Stimulated activated CD4-positive, alpha-beta T cell treated with anti-CD3 and anti-CD28 coated beads, Interleukin-15, amount 100 ng/mL, for 24 hours (primary cell): ENCODE measurements at places on chromosomes 11 and 22.

DNA sequence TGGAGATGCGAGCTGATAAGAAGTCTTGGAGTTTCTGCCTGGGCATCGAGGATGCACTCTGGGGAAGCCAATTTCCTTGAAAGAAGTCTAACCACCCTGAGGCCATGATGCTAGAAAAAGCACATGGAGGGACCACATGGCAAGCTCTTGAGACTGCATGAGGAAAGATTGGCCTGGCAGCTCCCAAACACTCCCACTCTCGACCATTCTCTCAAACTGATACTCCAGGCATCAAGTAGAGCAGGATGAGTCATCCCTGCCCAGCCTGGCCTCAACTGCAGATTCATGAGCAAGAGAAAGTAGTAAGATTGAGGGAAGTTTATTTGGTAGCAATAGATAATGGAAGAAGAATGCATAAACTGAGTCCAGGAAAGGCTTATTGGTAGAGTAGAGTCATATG, 194.3 kb downstream of the KIF18A start:
- no peak for DNase-seq

DNA sequence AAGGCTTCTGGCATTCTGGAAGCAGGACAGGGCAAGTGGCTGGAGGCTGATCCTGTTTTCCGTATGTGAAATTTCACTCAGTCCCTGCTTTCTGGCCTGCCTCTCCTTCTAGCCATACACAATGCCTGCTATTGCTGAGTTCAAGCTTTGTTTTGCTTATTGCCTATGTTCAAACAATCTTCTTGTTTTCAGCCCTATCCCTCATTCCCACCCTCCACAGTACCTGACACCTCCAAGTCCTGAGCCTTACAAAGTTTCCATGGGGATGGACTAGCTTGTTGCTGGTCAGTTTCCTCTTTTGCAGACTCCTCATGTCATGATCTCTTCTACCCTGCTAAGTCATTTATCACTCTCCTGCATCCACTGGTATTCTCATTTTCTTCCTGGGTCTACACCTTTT, 38.1 kb downstream of the FAM76B start:
- no peak for DNase-seq

DNA sequence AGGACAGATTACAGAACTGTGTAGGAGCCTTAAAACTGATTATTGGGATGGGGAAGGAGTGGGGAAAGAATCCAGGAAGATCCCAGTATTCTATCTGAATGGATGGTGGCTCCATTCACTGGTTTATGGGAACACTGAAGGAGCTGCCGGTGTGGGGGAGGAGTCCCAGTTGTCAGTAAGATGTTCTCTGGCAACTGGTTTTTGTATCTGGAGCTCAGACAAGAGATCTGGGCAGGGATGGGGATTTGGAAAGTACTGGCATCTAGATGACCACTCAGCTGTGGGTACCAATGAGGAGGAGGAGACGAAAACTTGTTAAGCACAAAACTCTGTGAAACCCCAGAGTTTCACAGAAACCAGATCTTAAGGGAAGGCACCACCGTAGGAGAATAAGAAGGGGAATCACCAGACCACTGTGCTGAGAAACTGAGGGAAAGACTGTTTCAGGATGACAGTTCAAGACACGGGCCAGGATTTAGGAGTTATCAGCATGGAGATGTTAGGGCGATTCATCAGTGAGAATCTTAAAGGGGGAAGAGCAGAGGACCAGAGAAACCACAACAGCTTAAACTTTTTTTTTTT, 28.1 kb downstream of the LDLRAD3 start:
- DNase-seq, result no peak

DNA sequence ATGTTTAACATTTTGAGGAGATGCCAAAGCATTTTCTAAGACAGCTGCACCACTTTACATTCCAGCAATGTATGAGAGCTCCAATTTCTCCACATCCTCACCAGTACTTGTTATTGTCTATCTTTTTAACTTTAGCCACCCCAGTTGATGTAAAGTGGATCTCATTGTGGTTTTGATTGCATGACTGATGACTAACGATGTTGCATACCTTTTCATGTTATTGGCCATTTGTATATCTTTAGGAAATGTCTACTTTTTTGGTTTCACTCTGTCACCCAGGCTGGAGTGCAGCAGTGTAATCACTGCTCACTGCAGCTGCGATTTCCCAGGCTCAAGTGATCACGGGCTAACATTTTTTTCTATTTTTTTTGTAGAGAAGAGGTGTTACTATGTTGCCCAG, 8.9 kb downstream of the TTC28 start:
- DNase-seq, result no peak

- no peak for DNase-seq
Observed at GRCh38 chr11:28793282-28793738, 685.1 kb downstream of the METTL15 start.

- DNase-seq, result no peak
Observed at GRCh38 chr11:112285841-112286311, 25.2 kb upstream of the PLET1 start.

DNA sequence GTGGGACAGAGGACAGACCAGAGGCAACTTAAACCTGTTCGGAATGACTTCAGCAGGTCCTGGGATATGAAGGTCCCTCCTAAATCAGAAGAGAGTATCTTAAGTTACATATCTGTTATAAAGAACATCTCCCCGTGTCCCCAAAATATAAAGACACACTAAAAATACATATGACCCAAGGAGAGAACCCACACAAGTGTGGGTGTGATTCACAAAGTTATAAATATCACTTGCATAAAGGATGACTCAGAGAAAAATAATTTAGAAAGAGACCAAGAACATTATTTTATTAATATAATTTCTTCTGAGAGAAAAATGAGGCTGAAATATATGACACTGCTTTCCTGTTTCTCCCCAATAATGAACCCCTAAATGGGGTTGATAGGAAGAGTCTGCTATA, 14.2 kb downstream of the OR5B21 start:
- DNase-seq, result no peak

DNA sequence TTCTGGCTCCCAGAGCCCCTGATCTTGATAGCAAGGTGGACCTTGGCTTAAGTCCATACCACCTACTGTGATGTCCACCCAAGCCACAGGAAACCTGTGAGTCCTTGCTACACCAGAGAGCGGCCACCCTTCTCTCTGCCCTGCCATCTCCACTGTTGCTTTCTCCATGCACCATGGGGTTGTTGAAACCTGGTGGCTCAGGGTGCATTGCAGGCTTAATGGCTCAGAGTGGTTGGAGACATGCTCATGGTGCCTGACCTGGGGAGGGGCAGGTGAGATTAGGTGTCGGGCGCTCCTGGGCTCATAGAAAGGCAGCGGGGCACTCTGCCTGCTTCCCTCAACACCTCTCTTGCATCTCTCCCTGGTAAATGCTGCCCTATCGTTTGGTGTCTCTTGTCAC, 25.0 kb upstream of the CACNG2 start:
- no peak for DNase-seq

GRCh38 chr22:39150848-39151215, 1.6 kb downstream of the CBX7 start:
- DNase-seq, result no peak

- peak; percentile 72 for DNase-seq
Observed at GRCh38 chr22:20551805-20552442, 44.5 kb downstream of the MED15 start.

DNA sequence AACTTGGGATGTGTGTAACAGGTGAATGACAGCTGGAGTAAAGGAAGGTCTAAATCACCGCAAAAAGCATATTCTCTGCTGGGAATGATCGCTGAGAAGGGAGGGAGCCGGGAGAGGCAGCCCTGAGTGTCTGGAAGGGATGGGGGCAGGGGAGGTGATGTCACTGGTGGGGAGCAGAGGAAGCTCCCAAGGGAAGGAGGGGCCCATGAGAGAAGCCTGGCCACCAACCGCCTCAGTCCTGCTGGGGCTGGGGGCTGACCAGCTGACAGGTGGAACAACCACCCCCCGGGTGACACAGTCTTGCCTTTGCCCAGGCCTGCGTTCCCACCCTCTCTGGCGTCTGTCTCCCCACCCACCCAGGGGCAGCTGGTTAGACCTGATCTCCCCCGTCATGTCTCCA, 6.0 kb upstream of the FLRT1 start:
- no peak for DNase-seq

DNA sequence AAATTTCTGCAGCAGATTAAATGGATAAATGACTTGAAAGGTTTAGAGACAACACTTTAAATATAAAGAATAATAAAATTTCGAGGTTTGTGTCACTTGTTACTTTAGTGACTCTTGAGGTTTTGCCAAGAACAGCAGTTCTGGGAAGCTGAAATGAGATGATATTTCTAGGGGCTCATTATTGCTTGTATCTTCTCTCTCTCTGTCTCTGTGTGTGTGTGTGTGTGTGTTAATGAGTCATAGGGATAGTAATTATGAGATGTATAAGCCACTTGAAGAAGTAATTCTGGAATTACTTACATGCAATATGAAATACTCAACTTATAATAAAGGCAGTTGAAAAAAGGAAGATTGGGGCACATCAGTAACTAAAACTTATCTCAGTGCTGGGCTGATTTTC, 9.6 kb upstream of the OR10G7 start:
- no peak for DNase-seq

DNA sequence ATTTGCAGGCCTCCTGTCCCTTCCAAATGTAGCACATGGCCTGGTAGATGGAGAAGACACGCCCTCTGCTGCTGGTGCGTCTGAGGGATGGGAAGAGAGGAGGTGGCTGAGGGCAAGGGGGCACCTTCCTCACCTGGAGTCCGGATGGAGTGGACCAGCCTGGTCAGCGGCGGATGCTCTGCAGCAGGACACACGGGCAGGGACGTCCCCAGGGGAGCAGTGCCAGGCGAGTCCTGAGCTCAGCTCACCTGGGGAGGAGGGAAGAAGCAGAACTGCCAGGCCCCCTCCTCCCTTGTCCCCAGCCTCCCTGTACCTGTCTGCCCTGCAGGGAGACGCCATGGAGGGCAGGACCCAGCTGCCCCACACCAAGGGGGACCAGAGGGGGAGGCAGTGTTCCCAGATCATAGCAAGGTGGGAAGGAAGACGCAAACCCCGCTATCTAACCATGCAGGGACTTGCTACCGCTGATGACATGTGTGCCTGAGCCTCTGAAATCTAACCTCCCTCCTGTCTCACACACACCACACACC, 1495.9 kb downstream of the BRD1 start:
- DNase-seq, result no peak

- peak; percentile 94 for DNase-seq
Observed at GRCh38 chr11:12224537-12224893, 114.1 kb downstream of the MICAL2 start.

DNA sequence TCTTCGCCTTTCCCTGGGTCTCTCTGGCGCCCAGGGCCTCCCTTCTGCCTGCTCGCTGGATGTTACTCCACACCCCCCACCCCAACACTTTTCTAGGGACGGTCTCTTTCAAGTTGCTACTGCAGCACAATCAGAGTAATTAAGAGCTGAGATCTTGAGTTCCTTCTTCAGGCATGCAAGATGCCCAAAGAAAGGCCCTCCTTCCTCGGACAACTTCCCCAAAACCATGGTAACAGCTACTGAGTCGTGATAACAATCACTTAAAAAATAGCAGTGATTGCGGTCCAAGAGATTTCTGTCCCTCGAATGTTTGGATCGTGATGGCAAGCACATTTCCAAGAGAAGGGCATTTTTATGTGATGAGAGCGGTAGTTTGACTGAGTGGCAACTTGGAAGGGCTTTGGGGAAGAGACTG, 638 bp upstream of the TENM4 start:
- no peak for DNase-seq
